ENCODE measurements at places on chromosomes 5 and 9. TPM values are rescaled to one million over a fixed set of nuclear protein-coding genes. Genes with fewer than 3 reads are reported as not detected.

DNA sequence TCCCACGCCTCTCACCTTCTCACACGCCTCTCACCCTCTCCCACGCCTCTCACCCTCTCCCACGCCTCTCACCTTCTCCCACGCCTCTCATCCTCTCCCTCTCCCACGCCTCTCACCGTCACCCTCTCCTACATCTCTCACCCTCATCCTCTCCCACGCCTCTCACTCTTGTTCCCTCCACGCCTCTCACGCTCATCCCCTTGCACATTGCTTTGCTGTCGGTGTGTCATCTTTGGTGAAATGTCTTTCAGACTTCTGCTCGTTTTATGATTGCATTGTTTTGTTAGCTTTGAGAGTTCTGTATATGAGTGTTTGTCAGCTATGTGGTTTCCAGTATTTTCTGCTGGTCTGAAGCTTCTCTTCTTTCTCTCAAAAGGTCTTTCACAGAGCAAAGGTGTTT lies 102.7 kb downstream of the EHMT1 start:
- DNase-seq = no peak

GRCh38 chr5:177198738-177199137 lies 65.2 kb downstream of the NSD1 start:
- DNase-seq = no peak

GRCh38 chr5:172266071-172266675 lies 17.4 kb downstream of the UBTD2 start:
- DNase-seq = no peak

- no peak for DNase-seq
Observed at GRCh38 chr5:145385276-145385675, 449.9 kb downstream of the PRELID2 start.

- DNase-seq = no peak
Observed at GRCh38 chr5:5387777-5388176, 34.7 kb upstream of the ICE1 start.

DNA sequence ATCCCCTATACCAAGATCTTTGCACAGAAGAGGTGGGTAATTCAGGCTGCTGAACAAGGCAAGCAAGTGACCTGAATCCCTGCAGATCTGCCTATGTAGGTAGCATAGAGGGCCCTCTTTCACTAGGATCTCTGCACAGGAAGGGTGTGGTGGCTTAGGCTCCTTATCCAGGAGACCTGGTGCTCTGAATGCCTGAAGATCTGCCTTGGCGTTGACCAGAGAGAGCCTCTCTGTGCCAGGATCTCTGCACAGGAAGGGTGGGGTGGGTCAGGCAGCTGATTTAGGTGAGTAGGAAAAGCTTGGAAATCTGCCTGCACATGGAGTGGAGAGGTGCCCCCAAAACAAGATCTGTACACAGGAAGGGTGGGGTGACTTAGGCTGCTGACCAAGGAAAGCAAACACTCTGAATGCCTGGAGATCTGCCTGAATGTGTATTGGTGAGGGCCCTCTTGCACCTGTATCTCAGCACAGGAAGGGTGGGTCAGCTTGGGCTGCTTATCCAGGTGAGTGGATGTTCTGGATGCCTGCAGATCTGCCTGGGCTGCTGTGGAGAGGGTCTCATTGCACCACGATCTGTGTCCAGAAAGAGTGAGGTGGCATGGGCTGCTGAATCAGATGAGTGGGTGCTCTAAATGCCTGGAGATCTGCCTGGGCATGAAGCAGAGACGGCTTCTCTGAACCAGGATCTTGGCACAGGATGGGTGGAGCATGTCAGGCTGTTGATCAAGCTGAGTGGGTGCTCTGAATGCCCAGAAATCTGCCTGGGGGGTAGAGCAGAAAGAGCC lies 365.9 kb downstream of the DMAC1 start:
- DNase-seq = no peak

Gene TNC
- 43.8 TPM for total RNA-seq

Gene PCDHA4
- 0.39 TPM for total RNA-seq

Gene RNF14
- total RNA-seq = 69.3 TPM

DNA sequence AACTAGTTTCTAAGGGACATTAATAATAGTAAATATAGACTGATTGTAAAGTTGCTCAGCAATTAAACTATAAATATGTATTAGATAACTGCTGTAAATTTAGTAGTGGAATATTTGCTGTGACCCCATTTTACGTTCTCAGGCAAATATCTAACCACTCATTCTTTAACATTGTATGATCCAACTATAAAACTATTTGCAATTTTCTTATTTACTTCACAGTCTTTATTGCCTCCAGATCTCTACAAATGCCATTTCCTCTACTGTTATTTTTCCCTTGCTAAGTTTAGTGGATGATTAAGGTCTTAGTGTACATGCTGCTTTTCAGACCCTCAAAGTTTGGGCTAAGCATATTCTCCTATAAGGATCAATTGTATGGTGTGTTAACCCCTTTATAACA lies 526.2 kb upstream of the ST8SIA4 start:
- no peak for DNase-seq
